ENCODE measurements at places on chromosomes 11 and 22.

DNA sequence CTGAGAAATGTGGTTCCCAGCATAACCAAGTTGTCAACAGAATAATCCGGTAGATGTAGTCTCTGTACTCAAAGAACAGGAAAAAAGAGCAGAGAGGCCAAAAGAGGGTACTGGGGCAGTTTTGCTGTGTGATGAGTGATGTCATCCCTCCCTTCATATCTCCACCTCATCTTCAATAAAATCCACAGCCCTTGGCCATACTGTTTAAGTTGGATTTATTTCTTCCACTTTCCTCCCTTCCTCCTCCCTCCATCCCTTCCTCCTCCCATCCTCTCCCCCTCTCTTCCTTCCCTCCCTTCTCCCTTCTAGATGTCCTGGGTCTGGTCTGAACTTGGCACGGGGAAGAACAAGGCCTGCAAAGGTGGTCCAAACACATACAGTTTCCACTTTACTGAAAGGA lies 18.2 kb upstream of the GRK3 start:
- DNase-seq, result no peak

- no peak for DNase-seq
Observed at GRCh38 chr11:70532731-70533130, 134.4 kb downstream of the CTTN start.

GRCh38 chr11:78304201-78304600 lies 113.4 kb downstream of the GAB2 start:
- no peak for DNase-seq

DNA sequence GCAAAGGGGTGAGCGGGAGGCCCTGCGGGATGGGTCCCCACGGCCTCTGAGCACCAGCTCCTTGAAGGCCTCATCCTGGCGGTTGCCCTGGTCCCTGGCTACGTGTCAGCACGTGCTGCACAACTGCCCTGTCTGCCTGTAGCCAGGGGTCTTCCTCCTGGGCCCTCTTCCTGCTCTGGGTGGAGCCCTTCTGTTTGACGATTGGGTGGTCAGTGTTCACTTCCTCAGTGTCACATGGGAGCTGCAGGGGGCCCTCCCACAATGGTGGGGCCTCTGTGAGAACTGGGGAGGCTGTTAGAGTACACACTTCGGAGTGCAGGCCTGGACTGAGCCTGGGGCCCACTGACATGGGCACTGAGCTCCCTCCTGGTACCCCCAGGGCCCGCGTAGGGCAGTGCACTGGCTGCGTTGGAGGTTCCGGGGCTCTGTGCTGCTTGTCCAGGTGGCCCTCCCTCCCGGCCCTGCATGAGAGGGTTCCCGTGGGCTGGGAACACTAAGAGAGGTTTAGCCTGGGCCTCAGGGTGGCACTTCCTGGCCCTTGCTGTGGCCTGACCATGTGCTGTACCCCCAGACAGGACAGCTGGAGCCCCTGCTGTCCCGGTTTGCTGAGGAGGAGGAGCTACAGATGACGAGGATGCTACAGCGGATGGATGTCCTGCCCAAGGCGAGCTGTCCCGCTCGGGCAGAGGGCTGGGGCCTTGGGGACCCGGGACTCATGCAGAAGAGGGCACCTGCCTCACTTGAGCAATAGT lies 13.8 kb downstream of the DGCR6L start:
- no peak for DNase-seq

GRCh38 chr22:50677493-50678217 lies 5.0 kb downstream of the SHANK3 start:
- DNase-seq, result no peak

DNA sequence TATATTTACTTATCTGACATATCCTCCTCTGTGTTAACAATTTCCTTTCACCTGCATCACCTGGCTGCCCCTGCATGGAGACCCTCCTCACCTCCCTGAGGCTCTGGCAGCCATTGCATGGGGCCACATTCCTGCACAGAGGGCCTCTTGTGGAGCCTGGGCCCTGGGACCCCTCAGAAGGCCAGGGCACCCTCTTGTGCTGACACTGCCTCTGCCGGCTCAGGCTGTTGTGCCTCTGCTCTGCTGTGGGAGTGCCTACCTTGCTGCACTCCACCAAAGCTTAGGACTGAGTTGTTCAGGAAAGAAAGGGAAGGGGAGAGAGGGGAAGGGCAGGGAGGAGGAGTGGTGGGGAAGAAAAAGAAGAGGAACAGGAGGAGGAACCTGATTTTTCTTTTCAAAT lies 194.5 kb downstream of the ADAMTS15 start:
- DNase-seq, result no peak

DNA sequence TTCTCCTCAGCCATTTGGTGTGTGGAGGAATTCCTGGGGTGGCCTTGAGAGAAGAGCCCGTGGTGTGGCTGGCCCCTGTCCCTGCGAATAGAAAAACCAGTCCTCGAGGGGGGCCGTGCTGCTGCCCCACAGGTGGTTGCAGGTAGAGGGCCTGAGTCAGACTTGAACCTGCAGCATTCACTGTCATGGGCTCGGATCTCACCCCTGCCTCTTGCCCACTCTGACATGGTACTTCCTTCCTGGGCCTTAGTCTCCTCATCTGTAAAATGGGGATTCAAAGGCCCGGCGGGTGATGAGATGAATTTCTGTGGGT lies 19.4 kb downstream of the TRMU start:
- no peak for DNase-seq

DNA sequence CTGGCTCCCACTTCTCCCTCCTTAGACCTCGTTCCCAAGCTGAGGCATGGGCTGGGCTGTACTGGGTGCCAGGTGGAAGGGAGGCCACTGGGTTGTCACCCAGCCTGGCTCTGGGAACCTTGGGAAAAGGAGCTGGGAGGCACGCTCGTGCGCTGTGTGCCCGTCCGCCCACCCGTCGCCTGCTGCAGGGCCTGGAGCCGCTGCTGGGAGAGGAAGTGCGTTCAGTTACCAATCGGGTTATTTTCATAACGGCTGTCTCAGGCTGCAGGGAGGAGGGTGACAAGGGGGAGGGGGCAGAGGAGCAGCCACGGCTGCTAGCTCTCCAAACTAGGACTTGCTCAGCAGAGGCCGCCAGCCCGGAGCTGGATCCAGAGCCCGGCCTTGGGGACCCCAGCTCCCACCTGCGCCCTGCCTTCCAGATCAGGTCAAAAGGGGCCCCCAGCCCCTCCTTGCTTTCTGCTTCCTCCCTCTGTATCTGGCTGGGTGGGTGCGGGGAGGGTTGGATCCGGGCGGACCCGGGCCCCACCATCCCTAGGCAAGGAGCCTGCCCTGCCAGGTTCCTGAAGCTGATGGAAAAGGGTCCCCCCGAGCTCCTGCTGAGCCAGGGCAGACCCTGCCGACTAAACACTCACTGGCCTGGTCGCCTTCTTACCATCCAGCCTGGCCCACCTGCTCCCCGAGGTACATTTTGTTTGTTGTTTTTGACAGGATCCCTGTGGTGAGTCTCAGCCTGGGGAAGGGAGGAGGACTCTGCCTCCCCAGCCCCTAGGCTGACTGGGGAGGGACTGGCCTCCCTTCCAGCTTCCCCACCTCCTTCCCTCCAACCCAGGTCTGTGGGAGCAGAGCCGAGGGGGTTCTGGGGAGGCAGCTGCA lies 14.3 kb downstream of the DGKZ start:
- DNase-seq, result peak; percentile 67

DNA sequence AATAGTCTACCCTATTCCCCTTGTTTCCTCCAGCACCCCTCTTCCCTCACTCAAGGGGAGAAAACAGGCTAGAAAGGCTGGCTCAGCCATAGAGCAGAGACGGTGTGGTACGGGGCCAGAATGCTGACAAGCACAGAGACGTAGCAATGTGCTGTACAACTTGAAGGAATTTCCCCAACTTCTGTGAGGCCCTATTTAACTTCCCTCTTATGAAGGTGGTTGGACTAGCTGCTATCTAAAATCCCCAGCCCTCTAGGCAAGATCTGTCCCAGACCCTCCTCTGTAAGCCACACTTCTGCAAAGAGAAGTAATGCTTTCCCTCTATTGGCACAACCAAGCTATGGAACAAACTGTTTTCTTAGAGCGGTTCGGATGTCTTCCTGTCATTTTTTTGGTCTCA lies 37.8 kb downstream of the PLEKHA7 start:
- no peak for DNase-seq

- DNase-seq, result no peak
Observed at GRCh38 chr11:27209562-27210005, 153.4 kb downstream of the CCDC34 start.

GRCh38 chr11:123517559-123518364 lies 87.7 kb downstream of the GRAMD1B start:
- no peak for DNase-seq

DNA sequence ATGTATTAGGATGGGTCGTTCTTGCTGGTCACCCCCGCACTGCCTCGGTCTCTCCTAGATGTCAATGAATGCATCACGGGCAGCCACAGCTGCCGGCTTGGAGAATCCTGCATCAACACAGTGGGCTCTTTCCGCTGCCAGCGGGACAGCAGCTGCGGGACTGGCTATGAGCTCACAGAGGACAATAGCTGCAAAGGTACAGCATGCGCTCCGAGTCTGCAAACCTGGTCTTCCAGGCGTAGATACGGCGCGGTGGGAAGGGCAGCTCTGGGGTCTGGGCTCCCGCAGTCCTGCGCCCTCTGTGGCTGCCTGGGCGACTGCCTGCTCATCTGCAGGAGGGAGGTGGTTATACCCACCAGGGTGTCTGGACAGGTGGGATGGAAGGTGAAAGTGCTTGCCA lies 31.0 kb downstream of the FBLN1 start:
- DNase-seq, result no peak

DNA sequence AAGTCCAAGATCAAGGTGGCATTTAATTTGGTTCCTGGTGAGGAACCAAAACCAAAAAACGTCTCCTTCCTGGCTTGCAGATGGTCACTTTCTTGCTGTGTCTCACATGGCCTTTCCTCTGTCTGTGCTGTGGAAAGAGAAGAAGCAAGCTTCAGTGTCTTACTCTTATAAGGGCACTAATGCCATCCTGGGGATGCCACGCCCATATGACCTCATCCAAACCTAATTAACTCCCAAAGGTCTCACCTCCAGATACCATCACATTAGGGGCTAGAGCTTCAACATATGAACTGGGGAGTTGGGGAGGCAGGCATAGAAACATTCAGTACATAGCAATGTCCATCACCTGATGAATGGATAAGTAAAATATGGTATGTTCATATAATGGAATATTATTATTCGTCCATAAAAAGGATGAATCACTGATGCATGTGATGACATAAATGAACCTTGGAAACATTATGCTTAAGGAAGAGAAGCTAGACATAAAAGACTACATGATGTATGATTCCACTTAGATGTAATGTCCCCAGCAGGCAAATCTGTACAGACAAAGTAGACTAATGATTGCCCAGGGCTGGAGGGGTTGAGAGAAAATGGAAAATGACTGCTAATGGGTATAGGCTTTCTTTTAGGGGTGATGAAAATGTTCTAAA lies 78.6 kb upstream of the B3GNT6 start:
- DNase-seq, result no peak

- DNase-seq, result peak; percentile 36
Observed at GRCh38 chr22:35352214-35353111, 28.4 kb upstream of the HMOX1 start.
